HFFc6 (cell line): ENCODE measurements at places on chromosomes 13 and 19. TPM values are rescaled to one million over a fixed set of nuclear protein-coding genes. Genes with fewer than 3 reads are reported as not detected.

GRCh38 chr13:59337070-59337469 lies 826.7 kb downstream of the DIAPH3 start:
- H3K27ac ChIP-seq = no peak overlapping the region
- H3K4me3 ChIP-seq = no peak overlapping the region
- no peaks in the 10 kb centered on the region for H3K4me1 ChIP-seq
- no peaks in the 10 kb centered on the region for H3K27me3 ChIP-seq
- no peak for DNase-seq
- H3K36me3 ChIP-seq = no peaks in the 10 kb centered on the region

GRCh38 chr19:50333235-50333736 lies 4.1 kb upstream of the KCNC3 start:
- H3K4me3 ChIP-seq = peak overlapping the region; percentile 64
- peaks cover 12% of the 10 kb centered on the region; the same call in 1 of the 2 replicates for H3K4me1 ChIP-seq
- peak; percentile 8 for DNase-seq
- peaks cover 8% of the 10 kb centered on the region for H3K36me3 ChIP-seq
- no peak overlapping the region for H3K27ac ChIP-seq

DNA sequence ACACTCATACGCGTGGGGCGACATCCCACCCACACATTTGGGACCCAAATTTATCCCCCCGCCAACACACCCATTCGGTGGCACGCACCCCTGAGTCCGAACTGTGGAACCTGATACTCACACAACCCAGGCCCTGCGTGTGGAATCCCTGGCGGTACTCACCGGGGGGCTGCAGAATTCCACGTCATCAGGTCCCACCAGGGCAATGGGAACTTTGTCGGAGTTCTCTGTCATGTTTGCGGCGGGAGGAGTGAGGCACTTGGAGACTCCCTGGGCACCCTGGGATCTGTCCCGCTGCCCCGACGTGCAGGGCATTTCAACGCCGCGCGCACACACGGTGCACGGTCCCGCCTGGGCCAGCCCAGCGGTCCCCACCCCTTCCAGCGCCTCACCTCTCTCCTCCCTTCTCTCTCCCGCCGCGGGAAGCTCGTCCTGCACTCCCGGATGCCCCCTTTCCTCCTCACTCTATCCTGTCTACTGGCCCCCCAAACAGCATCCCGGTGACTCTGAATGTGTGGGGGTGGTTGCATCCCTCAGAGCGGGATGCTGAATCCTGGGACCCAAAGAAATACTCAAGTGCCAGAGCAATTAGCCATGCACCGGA lies at the start of gene CNMD:
CNMD (minus strand) TSS at position 353 of the 604 bp plus-strand sequence; CDS start at position 234, 119 bp downstream.
- H3K27me3 ChIP-seq = peaks cover 14% of the 10 kb centered on the region
- no peak within 1 kb of the TSS for H3K27ac ChIP-seq
- H3K4me3 ChIP-seq = no peak within 1 kb of the TSS
- DNase-seq = no peak

GRCh38 chr13:45402641-45403040 lies 15.5 kb downstream of the SLC25A30 start:
- H3K4me1 ChIP-seq = no peaks in the 10 kb centered on the region
- H3K27me3 ChIP-seq = no peaks in the 10 kb centered on the region
- H3K36me3 ChIP-seq = peaks cover 25% of the 10 kb centered on the region
- no peak overlapping the region for H3K4me3 ChIP-seq

DNA sequence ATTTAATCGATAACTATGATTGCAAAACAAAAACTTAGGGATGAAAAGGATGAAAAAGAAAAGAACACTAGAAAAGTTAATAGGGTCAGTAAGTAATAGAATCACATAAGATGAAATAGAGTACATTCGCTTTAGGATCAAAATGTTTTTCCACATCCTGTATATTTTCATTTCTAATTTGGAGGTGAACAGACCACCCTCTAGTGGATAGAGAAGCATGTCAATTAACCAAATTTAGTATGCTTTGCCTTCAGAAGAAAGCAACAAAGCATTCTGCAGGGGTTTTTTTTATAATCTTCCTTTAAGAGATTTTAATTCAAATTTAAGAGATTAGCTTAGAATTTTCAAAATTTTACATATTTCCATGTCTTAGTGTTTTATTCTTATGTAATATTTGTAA lies 611.0 kb upstream of the SGCG start:
- no peak overlapping the region for H3K4me3 ChIP-seq
- H3K36me3 ChIP-seq = no peaks in the 10 kb centered on the region; the same call in 1 of the 2 replicates
- H3K4me1 ChIP-seq = no peaks in the 10 kb centered on the region
- H3K27ac ChIP-seq = no peak overlapping the region
- no peak for DNase-seq

GRCh38 chr13:24083722-24084421 lies 76.6 kb upstream of the SPATA13 start:
- H3K36me3 ChIP-seq = no peaks in the 10 kb centered on the region
- DNase-seq = no peak
- peaks cover 24% of the 10 kb centered on the region for H3K27me3 ChIP-seq
- H3K4me3 ChIP-seq = peak overlapping the region; percentile 17; the same call in 1 of the 2 replicates

- DNase-seq = no peak
- H3K27ac ChIP-seq = peak overlapping the region; percentile 17; the same call in 1 of the 2 replicates
- H3K36me3 ChIP-seq = no peaks in the 10 kb centered on the region
- no peaks in the 10 kb centered on the region for H3K27me3 ChIP-seq
- H3K4me3 ChIP-seq = no peak overlapping the region
These were observed 14.5 kb downstream of the KPNA3 start for GRCh38 chr13:49777746-49778614.

- H3K4me3 ChIP-seq = no peak overlapping the region
- H3K27ac ChIP-seq = peak overlapping the region; percentile 24; the same call in 1 of the 2 replicates
- peaks cover 36% of the 10 kb centered on the region for H3K4me1 ChIP-seq
- peak; percentile 23 for DNase-seq
These were observed 148.7 kb downstream of the NALCN start for GRCh38 chr13:101267656-101268055.

DNA sequence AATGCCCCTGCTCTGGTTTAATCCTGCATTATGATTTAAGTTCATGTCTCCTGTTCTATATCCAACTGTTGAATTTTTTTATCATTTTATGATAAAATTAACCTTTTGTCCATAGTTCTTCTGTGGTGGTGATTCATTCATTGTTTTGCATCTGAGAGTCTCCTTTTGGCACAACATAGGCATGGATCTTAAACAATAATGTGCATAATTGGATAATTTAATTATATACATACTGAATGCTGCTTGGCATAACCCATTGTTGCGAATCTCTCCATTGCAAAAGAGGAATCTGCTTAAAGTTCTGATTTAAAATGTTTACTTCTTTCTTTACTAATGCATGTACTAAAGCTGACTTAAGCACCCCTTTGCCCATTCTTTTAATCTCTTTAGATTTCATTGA lies 2788.4 kb downstream of the PCDH9 start:
- no peak for DNase-seq
- H3K27ac ChIP-seq = no peak overlapping the region
- H3K36me3 ChIP-seq = no peaks in the 10 kb centered on the region
- H3K27me3 ChIP-seq = no peaks in the 10 kb centered on the region

- H3K27ac ChIP-seq = no peak overlapping the region
- no peaks in the 10 kb centered on the region for H3K4me1 ChIP-seq
- no peak overlapping the region for H3K4me3 ChIP-seq
- DNase-seq = no peak
These were observed 227.9 kb downstream of the TEX29 start for GRCh38 chr13:111548301-111548700.

DNA sequence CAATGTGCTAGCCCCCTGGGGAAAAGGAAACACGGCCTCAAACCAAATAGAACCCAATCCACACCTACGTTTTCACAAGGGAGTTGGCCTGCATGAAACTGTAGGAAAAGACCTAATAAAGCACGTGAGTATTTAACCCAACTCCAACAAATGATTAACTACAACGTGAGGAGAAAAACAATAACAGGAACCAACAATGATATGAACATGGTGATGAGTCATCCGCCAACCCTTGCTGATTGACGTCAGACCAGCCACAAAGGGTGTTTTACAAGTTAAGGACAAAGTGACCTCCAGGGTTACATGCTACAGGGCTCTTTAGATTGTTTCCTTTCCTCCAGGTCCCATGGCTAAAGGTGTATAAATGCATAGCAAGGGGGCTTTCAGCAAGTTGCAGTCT lies 460.5 kb downstream of the COG6 start:
- H3K36me3 ChIP-seq = no peaks in the 10 kb centered on the region
- H3K4me1 ChIP-seq = no peaks in the 10 kb centered on the region
- no peaks in the 10 kb centered on the region for H3K27me3 ChIP-seq
- no peak for DNase-seq

DNA sequence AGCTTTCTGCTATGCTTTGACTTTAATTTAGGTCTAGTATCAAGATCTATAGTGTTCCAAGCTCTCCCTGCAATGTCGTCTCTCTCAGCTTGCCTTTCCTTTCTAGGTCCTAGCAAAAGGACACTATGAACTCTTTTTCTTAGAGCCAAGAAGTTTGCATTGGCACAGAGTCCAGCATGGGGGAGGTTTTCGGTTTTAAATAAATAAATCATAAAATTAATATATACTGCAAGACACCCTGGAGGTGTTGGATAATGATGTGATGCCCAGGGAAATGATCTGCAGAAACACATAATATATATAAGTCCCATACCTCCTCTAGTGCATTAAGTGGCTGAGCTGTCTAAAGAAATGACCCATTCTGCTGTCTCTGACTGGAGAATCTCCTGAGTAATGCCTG lies 316.4 kb upstream of the MAB21L1 start:
- no peak overlapping the region; the same call in 1 of the 2 replicates for H3K4me3 ChIP-seq
- no peaks in the 10 kb centered on the region; the same call in 1 of the 2 replicates for H3K27me3 ChIP-seq
- peaks cover 54% of the 10 kb centered on the region for H3K4me1 ChIP-seq
- no peak for DNase-seq
- H3K36me3 ChIP-seq = no peaks in the 10 kb centered on the region

GRCh38 chr19:16134510-16134909 lies 9.0 kb upstream of the HSH2D start:
- no peak for DNase-seq

- H3K4me1 ChIP-seq = peaks cover 19% of the 10 kb centered on the region
- H3K4me3 ChIP-seq = no peak overlapping the region
- no peak for DNase-seq
- H3K27ac ChIP-seq = no peak overlapping the region
- H3K36me3 ChIP-seq = no peaks in the 10 kb centered on the region
These were observed 42.0 kb upstream of the TDRD3 start for GRCh38 chr13:60355056-60355455.

DNA sequence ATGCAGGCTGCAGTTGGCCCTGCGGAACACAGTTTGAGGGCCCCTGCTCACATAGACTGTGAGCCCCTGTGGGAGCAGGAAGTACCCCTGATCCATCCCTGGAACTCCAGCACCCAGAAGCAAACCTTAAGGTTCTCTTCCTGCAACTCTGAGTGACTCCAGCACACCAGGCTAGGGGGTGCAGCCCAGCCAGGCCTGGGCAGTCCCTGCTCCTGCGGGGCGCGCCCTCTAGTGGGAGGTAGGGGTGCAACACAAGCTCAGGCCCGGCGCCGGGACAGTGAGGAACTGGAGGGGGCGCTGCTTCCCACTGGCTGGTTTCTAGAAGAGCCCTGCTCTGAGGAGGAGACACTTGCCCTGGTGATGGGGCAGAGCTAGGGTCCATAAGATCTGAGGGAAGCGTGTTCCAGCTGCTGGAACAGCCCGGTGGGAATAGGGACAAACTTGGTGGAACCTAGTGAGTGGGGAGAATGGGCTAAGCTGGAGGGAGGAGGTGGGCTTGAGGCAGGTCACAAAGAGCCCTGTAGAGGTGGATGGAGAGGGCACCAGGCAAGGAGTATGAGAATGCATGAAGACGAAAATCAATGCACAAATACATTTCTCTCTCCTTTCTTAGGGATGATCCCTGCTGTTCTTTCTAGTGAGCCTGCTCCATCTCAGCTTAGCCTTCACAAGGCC lies 5.0 kb downstream of the ZSCAN5A start:
- DNase-seq = peak; percentile 28
- peaks cover 12% of the 10 kb centered on the region for H3K36me3 ChIP-seq
- no peak overlapping the region for H3K27ac ChIP-seq
- H3K4me3 ChIP-seq = no peak overlapping the region

GRCh38 chr19:33649627-33650305 lies 28.0 kb downstream of the CHST8 start:
- H3K27ac ChIP-seq = no peak overlapping the region
- no peaks in the 10 kb centered on the region for H3K4me1 ChIP-seq
- H3K4me3 ChIP-seq = no peak overlapping the region
- peaks cover 3% of the 10 kb centered on the region; the same call in 1 of the 2 replicates for H3K27me3 ChIP-seq
- DNase-seq = no peak

- H3K4me1 ChIP-seq = no peaks in the 10 kb centered on the region
- H3K4me3 ChIP-seq = no peak overlapping the region
- H3K36me3 ChIP-seq = no peaks in the 10 kb centered on the region
- no peaks in the 10 kb centered on the region for H3K27me3 ChIP-seq
- no peak for DNase-seq
- H3K27ac ChIP-seq = no peak overlapping the region
These were observed 390.9 kb downstream of the TBC1D4 start for GRCh38 chr13:75090872-75091615.

- no peak overlapping the region for H3K4me3 ChIP-seq
- H3K27me3 ChIP-seq = peaks cover 3% of the 10 kb centered on the region; the same call in 1 of the 2 replicates
- no peak overlapping the region for H3K27ac ChIP-seq
- no peak for DNase-seq
- H3K4me1 ChIP-seq = no peaks in the 10 kb centered on the region
These were observed 27.4 kb upstream of the DCLK1 start for GRCh38 chr13:36158611-36159010.

GRCh38 chr19:15622991-15623390 lies 8.0 kb downstream of the CYP4F8 start:
- no peaks in the 10 kb centered on the region; the same call in 1 of the 2 replicates for H3K27me3 ChIP-seq
- H3K4me3 ChIP-seq = no peak overlapping the region
- no peak for DNase-seq
- no peaks in the 10 kb centered on the region for H3K4me1 ChIP-seq

DNA sequence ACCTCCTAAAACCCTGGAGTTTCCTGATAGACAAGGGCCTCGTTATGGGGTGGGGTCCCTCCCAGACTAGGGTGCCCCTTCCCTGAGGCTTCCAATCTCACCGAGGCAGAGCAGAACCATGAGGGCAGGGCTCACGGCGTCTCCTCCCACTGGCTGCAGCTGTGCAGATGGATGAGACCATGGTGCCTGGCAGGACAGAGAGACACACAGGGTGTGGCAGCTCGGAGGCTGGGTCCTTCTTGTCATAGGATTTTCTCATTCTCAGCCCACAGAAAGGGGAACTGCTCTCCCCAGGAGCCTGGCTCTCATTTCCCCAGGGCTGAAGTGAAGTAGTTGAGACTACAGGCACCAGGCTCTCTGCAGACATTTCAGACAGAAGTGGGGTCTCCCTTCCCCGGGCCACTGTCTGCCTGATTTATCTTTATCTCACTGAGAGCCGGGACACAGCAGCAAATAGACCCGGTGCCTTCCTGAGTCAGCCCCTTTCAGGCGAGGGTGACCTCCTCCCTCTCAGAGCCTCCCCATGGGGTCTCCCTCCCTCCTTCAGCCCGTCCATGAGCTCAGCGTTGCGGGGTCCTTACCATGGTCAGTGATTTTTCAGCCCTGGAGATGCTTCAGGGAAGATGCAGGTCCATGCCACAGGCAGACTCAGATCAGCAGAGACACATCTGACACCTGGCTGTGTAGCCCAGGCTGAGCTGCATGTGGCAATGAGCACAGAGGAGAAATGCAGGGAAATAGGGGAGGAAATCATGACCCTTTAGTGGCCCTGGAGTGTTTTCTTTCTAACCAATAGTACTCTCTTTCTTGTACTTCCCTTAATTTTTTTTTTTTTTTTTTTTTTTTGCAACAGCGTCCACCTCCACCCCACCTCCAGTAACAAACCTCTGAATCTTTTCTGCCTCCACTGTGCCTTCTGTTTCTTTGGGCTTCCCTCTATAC lies at the start of gene LILRA5:
LILRA5 (minus strand) TSS at position 731 of the 942 bp plus-strand sequence; CDS start at position 584, 147 bp downstream.
- no peak for DNase-seq
- H3K27ac ChIP-seq = no peak within 1 kb of the TSS
- H3K27me3 ChIP-seq = peaks cover 19% of the 10 kb centered on the region
- H3K4me1 ChIP-seq = no peaks in the 10 kb centered on the region

SOHLH2 gene
- 0.16 to 0.33 TPM in 2 of 3 replicates, not detected in the other for total RNA-seq

LRP3 gene
- 1.9 to 17.9 TPM (median 17.8 TPM) in 3 replicates for total RNA-seq

MEF2B gene
- total RNA-seq = 1.9 and 2.3 TPM in 2 replicates

ZNF682 gene
- 2.1 to 5.7 TPM (median 2.3 TPM) in 3 replicates for total RNA-seq

NLRP4 gene
- total RNA-seq = not detected in 3 replicates

FGF21 gene
- not detected in 3 replicates for total RNA-seq

ZSCAN5B gene
- not detected in 3 replicates for total RNA-seq

LSR gene
- 1.6 to 2.6 TPM (median 1.8 TPM) in 3 replicates for total RNA-seq

CEACAM1 gene
- not detected in 3 replicates for total RNA-seq
